Fibroblast of the conjunctiva (primary cell): ENCODE measurements at places on chromosomes 5 and 9.

DNA sequence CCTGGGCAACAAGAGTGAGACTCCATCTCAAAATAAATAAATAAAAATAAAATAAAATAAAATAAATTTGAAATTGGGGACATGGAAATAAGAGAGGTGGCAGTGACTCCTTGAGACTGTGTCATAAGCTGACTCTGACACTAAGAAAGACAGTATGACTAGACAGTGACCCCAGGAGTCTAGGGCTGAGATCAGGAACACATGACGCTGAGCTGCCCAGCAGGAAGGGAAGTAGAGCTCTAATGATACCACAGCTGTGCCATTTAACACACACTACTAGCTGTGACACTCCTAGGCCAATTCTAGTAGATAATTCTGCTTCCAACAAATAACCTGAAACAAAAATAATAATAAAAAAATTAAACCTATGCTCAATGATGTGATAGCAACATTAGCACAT lies 293.0 kb downstream of the SEC61B start:
- DNase-seq = no peak

DNA sequence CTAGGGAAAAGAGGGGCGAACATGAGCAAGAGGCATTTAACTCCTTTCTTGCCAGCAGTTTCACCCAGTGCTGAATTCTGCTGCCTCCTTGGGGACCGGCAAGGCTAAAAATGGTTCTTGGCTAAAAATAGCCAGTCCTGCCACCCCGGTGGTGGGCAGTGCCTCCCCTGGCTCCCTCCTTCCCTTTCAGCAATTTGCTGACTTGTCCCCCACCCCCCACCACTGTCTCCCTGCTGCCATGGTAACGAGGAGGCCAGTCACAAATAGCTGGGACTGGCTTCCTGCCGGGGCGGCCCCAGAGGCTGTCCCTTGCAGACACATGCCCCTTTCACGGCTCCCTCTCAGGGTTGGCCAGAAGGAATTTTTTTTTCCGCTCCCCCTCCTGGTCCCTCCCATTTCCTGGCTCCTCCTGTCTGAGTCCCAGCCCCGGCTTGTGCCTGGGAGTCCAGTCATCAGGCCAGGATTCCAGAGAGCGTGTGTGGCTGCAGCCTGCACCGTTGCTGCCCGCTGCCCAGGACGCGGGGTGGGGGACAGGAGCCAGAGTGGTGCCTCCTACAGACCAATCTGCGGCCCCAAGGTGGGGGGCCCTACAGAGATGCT lies 130.3 kb downstream of the RGS3 start:
- DNase-seq = peak; percentile 94

GRCh38 chr5:101045689-101046088 lies 142.6 kb upstream of the ST8SIA4 start:
- DNase-seq = no peak

GRCh38 chr5:34533582-34534522 lies 122.3 kb upstream of the RAI14 start:
- peak; percentile 73 for DNase-seq

- DNase-seq = no peak
Measured at GRCh38 chr5:78497573-78498533, 137.4 kb downstream of the SCAMP1 start.

GRCh38 chr5:148619484-148619883 lies 34.8 kb downstream of the HTR4 start:
- DNase-seq = no peak
